Smooth muscle cell of trachea (primary cell): ENCODE measurements at places on chromosomes 16 and 17. TPM values are rescaled to one million over a fixed set of nuclear protein-coding genes. Genes with fewer than 3 reads are reported as not detected.

PRR11 gene
- 2.8 and 20.7 TPM in 2 replicates for total RNA-seq

SNAI3 gene
- total RNA-seq: 0.33 TPM in 1 of 2 replicates, not detected in the other

CHTF18 gene
- total RNA-seq: 6.9 and 18.3 TPM in 2 replicates

CLEC19A gene
- total RNA-seq: not detected in 2 replicates

CHST5 gene
- total RNA-seq: 0.15 and 0.17 TPM in 2 replicates

MAPK8IP3 gene
- 48.4 and 59.9 TPM in 2 replicates for total RNA-seq

USP36 gene
- 17.7 and 28.4 TPM in 2 replicates for total RNA-seq

EDC4 gene
- 61.5 and 67.2 TPM in 2 replicates for total RNA-seq

GPR179 gene
- under 0.01 and 0.17 TPM in 2 replicates for total RNA-seq

KRT20 gene
- total RNA-seq: not detected in 2 replicates

TNFRSF13B gene
- total RNA-seq: not detected in 2 replicates

MYO15A gene
- total RNA-seq: 2.2 and 3.6 TPM in 2 replicates

ZSWIM7 gene
- 7.9 and 22.7 TPM in 2 replicates for total RNA-seq

XAF1 gene
- total RNA-seq: 20.4 and 32.1 TPM in 2 replicates

RAB26 gene
- 1.2 and 2.9 TPM in 2 replicates for total RNA-seq

EFNB3 gene
- 0.83 and 1.0 TPM in 2 replicates for total RNA-seq

SSTR5 gene
- not detected in 2 replicates for total RNA-seq

TEX19 gene
- total RNA-seq: not detected in 2 replicates

PDE6G gene
- total RNA-seq: 0.17 TPM in 1 of 2 replicates, not detected in the other

MMP25 gene
- 0.15 TPM in 1 of 2 replicates, not detected in the other for total RNA-seq

GCGR gene
- not detected in 2 replicates for total RNA-seq

SDR42E1 gene
- 0.15 and 0.50 TPM in 2 replicates for total RNA-seq

SPATA32 gene
- total RNA-seq: not detected in 2 replicates

HASPIN gene
- 0.99 and 5.1 TPM in 2 replicates for total RNA-seq

TBC1D28 gene
- total RNA-seq: not detected in 2 replicates

TRPV3 gene
- total RNA-seq: 1.0 and 1.7 TPM in 2 replicates

CLEC3A gene
- not detected in 2 replicates for total RNA-seq

KCNH4 gene
- under 0.01 TPM in 1 of 2 replicates, not detected in the other for total RNA-seq

KRT13 gene
- total RNA-seq: 0.15 TPM in 1 of 2 replicates, not detected in the other

TBC1D3C gene
- total RNA-seq: not detected in 2 replicates

CARD14 gene
- under 0.01 TPM in 2 replicates for total RNA-seq

TMC7 gene
- total RNA-seq: 0.66 and 0.73 TPM in 2 replicates

PGS1 gene
- 35.6 and 52.1 TPM in 2 replicates for total RNA-seq

TAT gene
- total RNA-seq: not detected in 2 replicates

BAIAP3 gene
- 1.5 and 1.9 TPM in 2 replicates for total RNA-seq

FOXF1 gene
- 21.8 and 39.0 TPM in 2 replicates for total RNA-seq

MYH1 gene
- total RNA-seq: not detected in 2 replicates

CDRT15L2 gene
- not detected in 2 replicates for total RNA-seq

PYDC1 gene
- not detected in 2 replicates for total RNA-seq

PIK3R5 gene
- not detected in 2 replicates for total RNA-seq

ADAM11 gene
- 0.44 and 0.99 TPM in 2 replicates for total RNA-seq

GALR2 gene
- not detected in 2 replicates for total RNA-seq

TBC1D3G gene
- total RNA-seq: not detected in 2 replicates

ITGAD gene
- total RNA-seq: not detected in 2 replicates

CES3 gene
- total RNA-seq: 0.66 and 1.9 TPM in 2 replicates

KRT15 gene
- 0.66 and 2.9 TPM in 2 replicates for total RNA-seq

HIGD1B gene
- not detected in 2 replicates for total RNA-seq

ASPHD1 gene
- total RNA-seq: 6.5 and 7.7 TPM in 2 replicates

KRTAP4-3 gene
- not detected in 2 replicates for total RNA-seq

OTOA gene
- 0.15 and 0.17 TPM in 2 replicates for total RNA-seq
